ENCODE measurements at places on chromosomes 16 and 17. TPM values are rescaled to one million over a fixed set of nuclear protein-coding genes. Genes with fewer than 3 reads are reported as not detected.

GLTPD2 gene
- total RNA-seq: not detected

CCL8 gene
- not detected for total RNA-seq

CD300LF gene
- total RNA-seq: not detected

FBXO39 gene
- total RNA-seq: not detected

SLFN12L gene
- total RNA-seq: not detected

DNA sequence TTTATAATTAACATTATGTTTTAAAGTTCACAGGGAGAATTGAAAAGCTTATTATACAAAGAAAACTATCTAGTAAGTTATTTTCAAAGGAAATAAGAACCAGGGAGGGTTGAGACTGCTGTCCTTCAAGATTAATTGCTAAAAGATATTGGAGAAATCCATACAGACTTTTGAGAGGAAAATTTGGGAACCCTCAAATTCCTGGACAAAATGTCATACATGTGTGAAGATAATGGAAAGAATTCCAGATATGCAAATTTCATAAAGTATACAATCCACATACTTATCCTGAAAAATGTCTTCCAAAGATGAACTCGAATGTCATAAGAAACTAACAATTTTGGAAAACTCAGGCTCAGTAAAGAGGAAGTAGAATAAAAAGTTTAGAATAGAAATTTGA is 213.8 kb downstream of the HS3ST3A1 start:
- DNase-seq: no peak

DNA sequence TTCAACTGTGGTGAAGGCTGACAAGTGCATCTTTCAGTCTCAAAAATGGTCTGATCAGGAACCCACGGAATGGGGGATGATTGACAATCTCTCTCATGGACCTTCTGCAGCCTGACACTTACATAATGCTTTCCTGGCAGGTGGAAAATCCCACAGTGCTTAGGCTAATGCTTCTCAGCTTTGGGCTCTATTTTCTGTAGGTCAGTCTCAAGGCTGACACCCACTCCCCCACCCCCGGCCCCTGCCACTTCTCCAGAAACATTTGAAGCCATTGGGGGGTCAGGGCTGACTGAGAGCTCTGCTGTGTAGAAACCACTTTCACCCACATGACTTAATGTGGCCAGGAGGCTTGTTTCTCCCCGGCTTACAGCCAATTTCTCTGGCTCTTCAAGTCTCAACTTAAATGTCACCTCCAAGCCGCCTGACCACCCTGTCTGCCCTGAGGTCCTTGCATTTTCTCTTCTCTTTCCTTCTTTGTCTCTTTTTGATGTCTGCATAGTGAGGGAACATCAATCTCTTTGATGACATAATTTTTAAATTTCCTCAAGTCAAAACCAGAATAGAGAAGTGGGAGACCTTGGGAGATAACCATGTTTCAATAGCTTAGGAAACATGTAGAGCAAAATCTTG is 16.7 kb upstream of the IRF8 start:
- DNase-seq: no peak

DNA sequence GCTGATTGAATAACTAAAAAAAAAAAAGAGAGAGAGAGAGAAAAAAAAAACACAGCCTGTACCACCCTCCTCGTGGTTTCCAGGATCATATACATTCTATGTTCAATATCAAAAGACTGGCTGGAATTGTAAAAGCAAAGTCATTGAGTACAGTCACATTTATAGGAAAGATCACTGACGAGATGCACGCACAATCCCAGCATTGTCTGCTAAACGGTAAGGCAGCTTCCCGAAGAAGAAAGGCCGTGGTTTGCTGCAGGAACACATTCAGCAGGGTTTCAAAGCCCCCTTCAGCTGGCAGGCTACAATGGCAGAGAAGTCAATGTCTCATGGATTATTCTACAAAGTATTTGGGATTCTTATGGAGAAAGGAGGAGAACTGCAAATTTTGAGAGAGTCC is 9.3 kb downstream of the NQO1 start:
- no peak for DNase-seq

- DNase-seq: no peak
Measured at GRCh38 chr16:1533443-1533951, at the start of gene TMEM204. TMEM204 (plus strand) TSS chr16:1533666; CDS start chr16:1534276, 610 bp downstream.

- DNase-seq: no peak
Measured at GRCh38 chr16:66810391-66810790, 9.0 kb upstream of the TERB1 start.

DNA sequence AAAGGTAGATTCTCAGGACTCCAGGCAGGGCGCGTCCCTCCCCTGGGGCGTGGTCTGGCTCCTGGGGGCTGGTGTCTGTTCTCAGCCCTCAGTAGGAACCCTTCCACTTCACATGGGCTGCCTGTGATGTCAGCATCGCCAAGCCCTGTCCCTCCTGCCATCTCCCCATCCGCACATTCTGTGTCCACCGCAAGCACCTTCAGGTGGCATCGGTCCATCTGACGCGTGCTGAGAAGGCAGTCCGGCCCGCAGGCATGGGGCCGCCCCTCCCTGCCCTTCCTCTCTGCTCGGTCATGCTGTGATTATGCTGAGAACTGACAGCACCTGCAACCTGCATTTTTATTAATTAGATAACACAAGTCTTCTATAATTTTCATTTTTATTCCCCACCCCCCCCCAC is 12.7 kb upstream of the DNAH17 start:
- DNase-seq: no peak
